ENCODE measurements at places on chromosomes 7 and 10.

- DNase-seq: no peak
Observed at GRCh38 chr7:41809116-41809515, 106.2 kb upstream of the INHBA start.

DNA sequence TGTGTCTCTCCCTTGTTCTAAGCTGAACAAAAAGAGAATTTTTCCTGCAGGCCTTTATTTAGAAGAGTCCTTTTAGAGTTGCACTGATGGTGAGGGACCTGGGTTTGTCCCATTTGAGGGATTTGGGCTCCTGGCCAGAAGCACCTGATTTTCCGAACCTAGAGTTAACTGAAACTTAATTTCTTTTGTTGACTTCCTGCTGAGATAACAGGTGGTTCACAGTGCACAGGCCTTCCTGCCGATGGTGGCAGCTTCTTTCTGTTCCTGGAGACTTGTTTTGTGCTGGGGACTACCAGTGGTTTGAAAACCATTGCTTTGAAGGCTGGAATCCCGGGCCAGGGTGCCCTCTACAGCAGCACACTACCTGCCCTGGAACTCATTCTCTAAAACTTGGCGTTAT is 99.2 kb downstream of the SUGCT start:
- DNase-seq: no peak

- DNase-seq: no peak
Observed at GRCh38 chr7:5712566-5712965, 68.9 kb downstream of the RNF216 start.

DNA sequence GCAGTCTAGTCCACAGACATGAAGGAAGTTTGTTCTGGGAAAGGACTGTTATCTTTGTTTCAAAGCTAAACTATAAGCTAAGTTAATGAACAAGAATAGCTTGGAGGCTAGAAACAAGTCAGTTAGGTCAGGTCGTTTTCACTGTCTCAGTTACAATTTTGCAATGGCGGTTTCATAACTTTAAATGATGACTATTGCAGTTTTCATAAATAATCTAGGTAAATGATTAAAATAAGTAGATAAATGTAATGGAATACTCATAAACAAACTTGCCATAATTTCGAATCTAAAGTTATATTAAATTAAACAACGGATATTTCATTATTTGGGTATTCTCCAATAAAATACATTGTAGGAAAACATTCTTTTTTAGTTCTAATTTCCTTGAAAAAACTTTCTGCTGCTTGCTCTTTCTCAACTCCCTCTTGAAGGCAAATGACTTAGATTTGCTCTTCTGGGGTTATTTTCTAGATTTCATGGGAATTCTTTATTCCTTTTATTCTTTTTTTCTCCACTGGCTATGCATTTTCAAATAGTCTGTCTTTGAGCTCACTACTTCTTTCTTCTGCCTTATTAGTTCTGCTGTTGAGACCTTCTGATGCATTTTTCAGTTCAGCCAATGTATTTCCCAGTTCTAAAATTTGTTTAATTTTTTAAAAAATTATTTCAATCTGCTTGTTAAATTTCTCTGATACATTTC is 103.8 kb upstream of the APBB1IP start:
- DNase-seq: no peak

DNA sequence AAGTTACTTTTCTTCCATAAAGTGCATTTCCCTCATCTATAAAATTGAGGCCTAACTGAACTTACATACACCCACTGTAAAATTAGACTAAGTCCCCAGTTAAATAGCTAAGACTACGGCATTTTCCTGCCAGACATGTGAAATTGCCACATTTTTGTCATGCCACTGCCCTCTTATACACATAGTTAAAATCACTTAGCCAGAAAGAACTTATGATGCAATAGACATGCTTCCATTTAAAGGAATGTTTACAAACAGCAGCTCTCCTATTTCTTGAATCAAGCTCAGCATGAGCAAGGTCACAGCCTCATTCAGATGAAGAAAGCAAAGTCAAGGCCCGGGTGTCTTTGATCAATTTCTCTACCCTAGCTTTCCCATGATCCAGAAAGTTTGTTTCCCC is 175.7 kb downstream of the LRRN3 start:
- DNase-seq: no peak

DNA sequence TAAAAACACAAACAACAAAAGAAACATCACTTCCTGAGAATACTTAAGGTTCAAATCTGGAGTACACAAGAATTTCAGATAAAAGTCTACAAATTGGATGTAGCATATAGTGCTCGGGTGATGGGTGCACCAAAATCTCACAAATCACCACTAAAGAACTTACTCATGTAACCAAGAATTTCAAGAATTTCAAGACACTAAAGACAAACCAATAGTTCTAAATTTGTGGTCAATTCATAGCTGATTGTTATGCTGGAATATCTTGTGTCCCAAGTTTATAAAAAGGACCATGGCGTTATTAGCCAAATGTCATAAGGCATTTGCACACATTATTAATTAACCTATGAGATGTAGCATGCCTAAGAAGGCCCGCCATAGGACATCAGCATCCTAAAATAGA is 1204.1 kb upstream of the AUTS2 start:
- DNase-seq: no peak

DNA sequence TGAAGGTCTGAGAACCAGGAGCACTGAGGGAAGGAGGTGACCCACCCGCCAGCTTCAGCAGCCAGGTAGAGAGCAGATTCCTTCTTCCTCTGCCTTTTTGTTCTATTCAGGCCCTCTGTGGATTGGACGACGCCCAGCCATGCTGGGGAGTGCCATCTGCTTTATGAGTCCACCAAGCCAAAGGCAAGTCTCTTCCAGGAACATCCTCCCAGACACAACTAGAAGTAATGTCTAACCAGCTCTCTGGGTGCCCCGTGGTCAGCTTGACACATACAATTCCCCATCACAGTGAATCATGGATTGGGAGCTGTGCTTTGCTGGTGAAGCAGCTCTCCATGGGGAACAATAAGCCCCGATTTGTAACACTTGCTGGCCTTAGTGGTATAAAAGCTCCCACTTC is 125.2 kb downstream of the CCDC3 start:
- no peak for DNase-seq
